ENCODE measurements at places on chromosomes 5 and 9.

DNA sequence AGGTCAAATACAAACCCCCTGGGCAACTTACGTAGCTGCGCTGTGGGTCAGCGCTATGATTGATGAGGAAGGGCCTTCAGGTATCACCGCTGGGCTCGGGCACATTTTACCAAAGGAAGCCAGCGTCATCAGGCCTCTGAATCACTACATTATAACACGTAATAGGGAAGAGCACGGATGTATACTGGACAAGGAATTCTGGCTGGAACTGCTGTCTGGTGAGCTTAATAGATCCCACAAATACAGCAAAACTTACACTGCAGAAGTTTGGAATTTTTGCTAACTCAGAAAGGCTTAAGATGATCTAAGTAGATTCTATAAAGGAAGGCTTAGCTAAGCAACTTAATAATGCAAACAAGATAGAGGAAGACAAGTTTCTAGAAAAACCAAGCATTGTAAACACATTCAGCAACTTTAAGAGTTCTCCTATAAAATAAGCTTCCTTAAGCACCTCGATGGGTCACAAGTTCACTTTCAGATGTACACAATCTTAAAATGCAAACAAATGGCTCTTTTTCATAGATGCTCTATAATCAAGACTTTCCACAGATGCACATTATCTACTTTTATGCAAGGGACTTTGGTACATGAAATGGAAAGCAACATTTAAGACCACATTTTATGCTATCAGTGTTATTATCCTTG, 360.1 kb upstream of the PANK3 start:
- no peak for DNase-seq

GRCh38 chr9:7315746-7316145, 483.8 kb downstream of the DMAC1 start:
- no peak for DNase-seq

GRCh38 chr5:2430606-2431005, 320.9 kb downstream of the IRX2 start:
- no peak for DNase-seq

- no peak for DNase-seq
Measured at GRCh38 chr5:147831465-147831864, at the start of gene SPINK1. Gene SPINK1 (minus strand): TSS chr5:147831671. CDS start chr5:147831577, 94 bp downstream.

DNA sequence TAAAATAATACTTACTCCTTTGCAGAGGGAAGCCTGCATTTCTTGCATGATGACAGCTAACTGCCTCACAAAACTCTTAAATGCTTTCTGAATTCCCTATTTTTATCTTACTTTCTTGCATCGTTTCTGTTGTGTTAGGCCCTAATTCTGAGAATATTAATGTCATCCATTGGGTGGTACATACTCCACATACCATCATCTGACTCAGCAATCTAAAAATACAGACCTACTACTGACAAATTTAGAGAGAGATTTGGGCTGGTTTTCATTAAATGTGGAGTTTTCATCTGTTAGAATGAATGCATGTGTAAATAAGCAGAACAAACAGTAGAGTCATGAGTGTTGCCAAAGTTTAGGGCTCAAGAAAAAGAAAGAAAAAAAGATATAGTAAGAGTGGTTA, 26.5 kb upstream of the KCNN2 start:
- no peak for DNase-seq

DNA sequence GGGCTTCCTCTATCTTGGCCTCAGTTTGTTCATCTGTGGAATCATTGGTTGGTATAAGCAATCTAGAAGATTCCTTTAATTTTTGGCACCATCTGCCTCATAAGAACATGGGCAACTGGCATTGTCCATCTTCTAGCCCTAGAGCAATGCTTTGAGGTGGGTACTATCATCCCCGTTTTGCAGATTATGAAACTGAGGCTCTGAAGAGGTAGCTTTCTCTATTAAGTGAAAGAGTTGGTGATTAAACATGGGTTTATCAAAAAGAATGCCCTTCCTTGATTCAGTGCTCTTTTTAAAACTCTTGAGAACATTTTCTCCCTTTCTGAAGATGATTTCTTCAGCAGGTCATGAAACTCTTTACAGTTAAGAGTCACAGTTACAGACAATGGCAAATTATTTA, 42.4 kb upstream of the TGFBR1 start:
- DNase-seq: no peak

GRCh38 chr5:38756068-38756467, 89.7 kb upstream of the OSMR start:
- no peak for DNase-seq

GRCh38 chr5:180160789-180161188, 48.2 kb downstream of the RASGEF1C start:
- DNase-seq: no peak

- no peak for DNase-seq
Measured at GRCh38 chr5:122022966-122023365, 55.1 kb downstream of the LOX start.

DNA sequence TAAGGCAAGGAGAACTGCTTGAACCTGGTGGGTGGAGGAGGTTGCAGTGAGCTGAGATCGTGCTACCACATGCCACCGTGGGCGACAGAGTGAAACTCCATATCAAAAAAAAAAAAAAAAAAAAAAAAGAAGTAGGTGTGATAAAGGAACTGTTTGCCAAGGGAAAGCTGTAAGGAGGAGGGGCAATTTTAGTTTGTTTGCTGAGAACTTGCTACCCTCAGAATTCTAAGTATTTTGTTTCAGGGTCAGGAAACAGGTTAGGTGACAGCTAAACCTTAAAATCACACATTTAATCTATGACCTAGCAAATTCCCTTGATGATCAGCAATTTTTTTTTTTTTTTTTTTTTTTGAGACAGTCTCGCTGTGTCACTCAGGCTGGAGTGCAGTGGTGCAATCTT, 7.2 kb upstream of the ARRDC3 start:
- DNase-seq: no peak

DNA sequence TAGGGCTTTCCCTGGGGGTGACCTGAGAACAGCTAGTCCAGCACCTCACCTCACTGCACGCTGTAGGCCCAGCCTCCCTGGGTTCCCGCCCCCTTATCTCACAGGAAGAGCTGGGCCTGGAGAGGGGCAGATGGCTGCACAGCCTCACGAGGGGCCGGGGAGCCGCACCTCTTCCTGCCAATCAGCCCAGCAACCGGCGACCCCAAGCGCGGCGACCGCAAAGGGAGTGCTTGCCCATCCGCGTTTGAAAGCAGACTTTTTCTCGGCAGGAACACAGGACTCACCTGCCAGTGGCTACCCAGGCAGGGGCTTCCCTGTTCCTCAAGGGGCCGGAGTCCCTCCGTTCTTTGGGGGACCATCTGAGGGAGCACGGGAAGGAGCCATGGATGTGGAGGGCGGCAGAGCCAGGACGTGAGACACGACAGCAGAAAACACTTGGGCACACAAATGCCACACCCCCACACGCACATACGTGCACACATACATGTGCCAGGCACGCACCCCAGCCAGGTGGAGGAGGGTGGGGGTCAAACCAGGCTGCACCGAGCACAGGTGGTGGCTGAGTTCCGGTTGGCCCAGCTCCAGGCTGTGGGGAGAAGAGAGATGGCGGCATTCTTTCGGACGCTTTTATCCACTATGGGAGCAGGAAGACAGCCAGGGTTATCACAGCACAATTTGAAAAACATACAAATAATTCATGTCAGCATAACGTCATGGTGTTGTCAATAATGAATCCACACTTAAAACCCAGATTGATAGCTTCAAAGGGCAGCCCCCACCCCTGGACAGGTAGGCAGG, 11.3 kb downstream of the TMEM250 start:
- DNase-seq: no peak

GRCh38 chr5:7745882-7746610, 104.9 kb downstream of the CFAP90 start:
- peak; percentile 48 for DNase-seq

GRCh38 chr5:129496421-129496820, 36.3 kb downstream of the ADAMTS19 start:
- DNase-seq: no peak

GRCh38 chr5:89582768-89583339, 699.9 kb upstream of the MEF2C start:
- DNase-seq: no peak

- no peak for DNase-seq
Measured at GRCh38 chr9:33415501-33416038, 13.2 kb upstream of the AQP7 start.

- no peak for DNase-seq
Measured at GRCh38 chr9:81566074-81566698, 123.2 kb downstream of the TLE1 start.

DNA sequence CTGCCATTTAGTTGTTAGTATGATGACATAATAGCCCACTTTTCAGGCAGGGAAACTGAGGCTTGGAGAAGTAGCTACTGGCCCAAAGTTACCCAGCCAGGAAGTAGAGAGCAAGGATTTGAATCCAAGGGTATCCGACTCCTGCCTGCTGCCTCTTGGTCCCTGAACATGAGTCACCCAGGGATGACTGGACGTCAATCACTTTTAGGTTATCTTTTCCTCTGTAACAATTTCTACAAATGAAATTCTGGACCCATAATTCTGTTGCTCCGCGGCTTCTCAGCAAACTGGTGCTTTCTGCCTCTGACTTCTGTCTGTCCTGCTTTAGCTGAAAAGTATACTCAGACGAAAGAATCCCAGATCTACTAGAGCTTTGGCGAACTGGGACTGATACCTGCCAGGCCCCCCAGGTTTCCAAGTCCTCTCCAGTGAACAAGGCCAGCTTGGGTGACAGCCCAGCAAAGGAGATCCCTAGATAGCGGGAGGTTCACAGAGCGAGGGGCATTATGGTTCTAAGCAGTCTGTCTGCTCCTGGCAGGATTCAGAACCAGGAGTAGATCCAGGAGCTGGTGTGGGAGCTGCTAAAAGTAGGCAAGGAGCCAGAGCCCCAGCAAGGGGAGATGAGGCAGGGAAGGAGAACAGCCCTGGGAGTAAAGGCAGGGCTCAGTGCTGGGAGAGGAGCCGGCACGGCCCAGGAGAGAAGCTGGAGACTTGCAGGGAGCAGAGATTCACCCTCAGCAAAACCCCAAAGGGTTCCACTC, 20.6 kb downstream of the OLFML2A start:
- DNase-seq: no peak

- no peak for DNase-seq
Measured at GRCh38 chr5:124074500-124074899, 562.5 kb downstream of the CSNK1G3 start.

GRCh38 chr5:96933764-96934707, 1.8 kb upstream of the LNPEP start:
- no peak for DNase-seq

DNA sequence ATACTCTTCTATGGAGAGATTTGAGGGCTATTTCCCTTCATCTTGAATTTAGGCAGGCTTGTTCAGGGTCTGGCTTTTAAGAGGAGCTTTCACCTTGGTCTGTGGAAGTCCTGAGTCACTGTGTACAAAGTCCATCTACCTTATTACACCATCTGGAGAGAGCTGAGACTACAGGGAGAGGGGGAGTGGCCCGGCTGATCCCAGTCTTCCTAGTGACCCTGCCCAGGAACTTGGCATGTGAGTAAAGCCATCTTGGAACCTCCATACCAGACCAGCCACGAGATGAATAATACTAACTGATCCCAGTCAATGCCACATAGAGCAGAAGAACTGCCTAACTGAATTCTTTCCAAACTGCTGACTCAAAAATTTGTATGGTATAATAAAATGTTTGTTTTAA, 8.4 kb upstream of the IL6ST start:
- no peak for DNase-seq

GRCh38 chr5:146048994-146049703, 56.2 kb downstream of the PLAC8L1 start:
- DNase-seq: peak; percentile 63

GRCh38 chr9:126763130-126763764, 41.6 kb upstream of the ZBTB43 start:
- DNase-seq: no peak

DNA sequence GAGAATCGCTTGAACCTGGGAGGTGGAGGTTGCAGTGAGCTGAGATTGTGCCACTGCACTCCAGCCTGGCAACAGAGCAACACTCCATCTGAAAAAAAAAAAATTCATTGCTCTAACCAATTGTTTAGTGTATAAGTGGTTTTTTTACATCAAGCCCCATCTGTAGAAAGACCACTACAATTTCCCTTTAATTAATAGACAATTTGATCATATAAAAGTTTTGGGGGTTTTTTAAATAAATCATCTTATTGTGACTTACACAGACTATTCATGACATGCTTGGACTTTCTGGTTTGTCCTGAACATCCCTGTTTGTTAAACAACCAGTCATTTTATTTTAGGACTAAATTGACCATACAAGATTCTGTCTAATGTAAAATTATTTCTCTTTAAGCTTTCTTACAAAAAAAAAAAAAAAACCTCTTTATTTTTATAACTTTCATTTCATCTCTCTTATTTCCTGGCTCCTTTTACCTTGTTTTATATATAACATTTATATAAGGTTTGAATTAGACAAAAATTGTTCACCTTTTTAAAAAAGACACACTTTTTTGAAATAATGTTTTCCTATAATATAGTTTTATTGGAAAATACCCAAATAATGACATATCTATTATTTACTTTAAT, 9.8 kb upstream of the FANCC start:
- no peak for DNase-seq

DNA sequence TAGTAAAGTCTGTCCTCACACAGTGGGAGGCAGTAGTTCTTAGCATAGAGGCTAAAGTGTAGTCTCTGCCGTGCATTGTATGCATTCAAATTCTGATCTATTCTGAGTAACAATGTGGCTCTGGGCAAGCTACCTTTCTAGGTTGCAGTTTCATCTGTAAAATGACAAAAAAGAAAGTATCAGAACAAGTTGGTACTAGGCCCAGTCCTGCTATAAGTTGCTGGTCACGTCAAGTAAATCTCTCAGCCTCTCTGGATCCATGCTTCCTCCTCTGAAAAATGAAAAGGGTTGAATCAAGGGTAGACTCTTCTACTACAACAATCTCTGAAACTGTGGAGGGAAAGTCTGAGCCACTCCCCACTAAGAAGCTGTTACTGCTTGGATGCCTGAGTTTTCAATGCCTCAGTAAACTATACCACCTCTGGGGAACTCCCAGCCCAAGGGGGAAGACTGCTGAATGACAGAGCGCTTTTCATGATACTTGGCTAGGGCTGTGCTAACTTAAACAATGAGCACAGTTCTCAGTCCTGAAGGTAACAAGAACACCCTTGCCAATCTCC, 34.5 kb upstream of the SPARC start:
- DNase-seq: no peak
